ENCODE measurements at places on chromosomes 7 and 10. TPM values are rescaled to one million over a fixed set of nuclear protein-coding genes. Genes with fewer than 3 reads are reported as not detected.

Gene CTAGE15
- 3.5 TPM for total RNA-seq

Gene MYOF
- 99.1 TPM for total RNA-seq

Gene KCP
- 1.4 TPM for total RNA-seq

Gene TMEM178B
- total RNA-seq = 2.0 TPM

Gene ELFN1
- total RNA-seq = 2.5 TPM

Gene GIMAP2
- total RNA-seq = 18.8 TPM

Gene NOS3
- total RNA-seq = 6.0 TPM

Gene MYO3A
- 7.0 TPM for total RNA-seq

Gene TMEM176A
- total RNA-seq = 20.8 TPM

Gene PDE1C
- 20.4 TPM for total RNA-seq

Gene EPHA1
- 3.2 TPM for total RNA-seq

Gene HKDC1
- total RNA-seq = not detected

Gene LIPF
- not detected for total RNA-seq

Gene LRRD1
- 1.8 TPM for total RNA-seq

Gene AASS
- 60.7 TPM for total RNA-seq

Gene CAMK2B
- total RNA-seq = 1.5 TPM

Gene FOXL3
- total RNA-seq = not detected

Gene GIMAP1
- 4.9 TPM for total RNA-seq

Gene PIK3CG
- total RNA-seq = 12.1 TPM

Gene GIMAP6
- total RNA-seq = 29.5 TPM

Gene ANKMY2
- total RNA-seq = 53.1 TPM

Gene PRSS2
- not detected for total RNA-seq

Gene OR2A1
- total RNA-seq = 0.05 TPM

Gene CHAT
- not detected for total RNA-seq

Gene ARHGAP22
- total RNA-seq = 6.0 TPM

Gene SPACDR
- total RNA-seq = not detected

Gene DOCK4
- total RNA-seq = 46.5 TPM

Gene ANXA8
- total RNA-seq = 7.7 TPM

Gene MMD2
- 0.11 TPM for total RNA-seq

Gene CCDC201
- total RNA-seq = not detected

Gene SUMF2
- total RNA-seq = 62.9 TPM

Gene CYP2C19
- not detected for total RNA-seq

Gene TAF6
- 20.6 TPM for total RNA-seq

Gene TMEM273
- total RNA-seq = 14.4 TPM

Gene SRGN
- total RNA-seq = 67.7 TPM

Gene NEUROD6
- total RNA-seq = not detected

Gene HMX2
- not detected for total RNA-seq

Gene INTS15
- 11.6 TPM for total RNA-seq

Gene GIMAP5
- total RNA-seq = 25.6 TPM

Gene PTTG1IP2
- not detected for total RNA-seq

Gene LIPN
- total RNA-seq = not detected

Gene PCLO
- 6.5 TPM for total RNA-seq

Gene HTR5A
- total RNA-seq = not detected

All from urinary bladder (tissue), 4 donors.